ENCODE measurements at places on chromosomes 1 and 21.

GRCh38 chr1:192793983-192794767 is 14.7 kb upstream of the RGS2 start:
- DNase-seq = no peak

GRCh38 chr1:235875036-235875597 is 8.4 kb upstream of the LYST start:
- DNase-seq = no peak

GRCh38 chr1:10851024-10852013 is 54.9 kb upstream of the CASZ1 start:
- no peak for DNase-seq

DNA sequence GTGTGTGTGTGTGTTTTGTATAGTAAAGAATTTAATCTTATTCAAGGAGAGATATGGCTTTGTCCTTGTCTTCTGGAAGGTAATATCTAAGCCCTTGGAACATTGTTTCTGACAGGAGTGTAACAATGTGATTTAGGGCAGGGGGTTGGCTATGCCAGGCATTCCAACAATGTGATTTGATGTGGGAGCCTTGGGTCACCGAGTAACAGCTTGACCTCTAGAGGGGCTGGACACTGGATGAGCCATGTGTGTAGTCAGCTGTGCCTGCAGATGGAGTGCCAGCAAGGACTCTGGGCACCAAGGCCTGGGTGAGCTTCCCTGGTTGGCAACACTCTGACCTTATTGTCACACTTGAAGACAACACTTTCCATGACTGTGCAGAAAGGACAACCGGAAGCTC is 336.1 kb upstream of the ZP4 start:
- no peak for DNase-seq

GRCh38 chr1:28510970-28511440 is 5.2 kb downstream of the RCC1 start:
- no peak for DNase-seq

GRCh38 chr1:234997896-234998741 is 130.5 kb downstream of the TOMM20 start:
- no peak for DNase-seq

GRCh38 chr21:15224346-15225086 is 159.7 kb upstream of the NRIP1 start:
- peak; percentile 89 for DNase-seq

DNA sequence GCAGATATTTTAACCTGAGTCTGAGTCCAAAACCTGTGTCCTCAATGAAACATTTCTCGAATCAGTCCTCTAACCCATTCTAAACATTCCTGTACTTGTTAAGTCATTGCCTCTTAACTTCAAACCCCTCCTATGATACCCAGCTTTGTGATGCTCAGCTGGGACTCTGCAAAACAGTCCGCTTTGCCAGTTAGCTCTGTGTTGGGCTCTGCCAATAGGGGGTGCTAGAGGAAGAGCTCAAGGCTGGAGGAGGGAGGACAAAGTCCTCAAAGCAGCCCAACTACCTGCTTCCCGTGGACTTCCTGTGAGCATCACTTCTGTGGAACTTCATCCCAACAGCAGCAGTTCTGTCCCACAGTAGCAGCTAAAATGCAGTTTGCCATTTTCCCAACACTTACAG is 38.1 kb upstream of the SYT14 start:
- DNase-seq = no peak

- no peak for DNase-seq
These were observed 44.0 kb downstream of the EIF2D start for GRCh38 chr1:206568256-206568655.

DNA sequence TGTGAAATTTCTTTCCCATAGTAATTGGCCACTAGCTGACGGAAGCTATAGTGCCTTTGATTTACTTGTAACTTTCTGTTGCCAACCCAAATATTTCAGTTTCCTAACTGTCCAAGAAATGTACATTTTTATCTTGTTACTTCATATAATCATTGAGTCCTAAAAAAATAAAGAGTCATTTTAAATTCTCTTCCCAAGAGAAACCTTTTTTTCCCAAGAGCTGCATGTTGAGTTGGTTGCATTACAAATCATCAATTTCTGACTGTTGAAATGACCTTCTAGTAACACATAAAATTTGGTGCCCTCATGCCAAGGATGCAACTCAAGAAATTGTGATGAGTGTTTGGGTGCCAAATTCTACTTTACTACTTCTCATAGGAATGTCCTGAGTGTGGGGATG is 61.0 kb downstream of the HMCN1 start:
- peak; percentile 85 for DNase-seq

DNA sequence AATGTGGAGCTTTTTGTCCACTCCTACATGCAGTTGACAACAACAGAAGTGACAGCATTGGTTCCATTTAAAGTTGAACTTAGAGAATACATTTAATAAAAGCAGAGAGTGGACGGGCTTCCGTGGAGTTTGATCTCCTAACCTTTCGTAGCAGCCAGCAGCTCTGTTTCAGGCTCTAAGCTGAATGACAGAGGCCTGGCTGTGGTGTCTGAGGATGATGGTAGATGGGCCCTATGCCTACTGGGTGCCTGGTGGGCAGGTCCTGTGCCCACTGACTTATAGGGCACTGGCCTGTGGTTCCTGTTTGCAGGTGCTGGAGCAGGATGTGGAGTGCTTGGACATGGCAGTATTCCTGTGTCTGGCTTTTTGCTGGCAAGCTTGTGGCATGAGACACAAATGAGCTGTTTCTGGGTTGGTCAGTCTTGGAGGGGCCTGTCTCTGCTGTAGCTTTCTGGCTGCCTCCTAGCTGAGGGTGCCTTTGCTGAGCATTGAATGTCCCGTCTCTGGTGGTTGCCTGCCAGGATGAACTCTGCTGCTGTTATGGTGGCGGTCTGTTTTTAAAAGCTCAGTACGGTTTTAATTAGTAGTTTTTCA is 54.6 kb downstream of the PRDM2 start:
- DNase-seq = no peak

DNA sequence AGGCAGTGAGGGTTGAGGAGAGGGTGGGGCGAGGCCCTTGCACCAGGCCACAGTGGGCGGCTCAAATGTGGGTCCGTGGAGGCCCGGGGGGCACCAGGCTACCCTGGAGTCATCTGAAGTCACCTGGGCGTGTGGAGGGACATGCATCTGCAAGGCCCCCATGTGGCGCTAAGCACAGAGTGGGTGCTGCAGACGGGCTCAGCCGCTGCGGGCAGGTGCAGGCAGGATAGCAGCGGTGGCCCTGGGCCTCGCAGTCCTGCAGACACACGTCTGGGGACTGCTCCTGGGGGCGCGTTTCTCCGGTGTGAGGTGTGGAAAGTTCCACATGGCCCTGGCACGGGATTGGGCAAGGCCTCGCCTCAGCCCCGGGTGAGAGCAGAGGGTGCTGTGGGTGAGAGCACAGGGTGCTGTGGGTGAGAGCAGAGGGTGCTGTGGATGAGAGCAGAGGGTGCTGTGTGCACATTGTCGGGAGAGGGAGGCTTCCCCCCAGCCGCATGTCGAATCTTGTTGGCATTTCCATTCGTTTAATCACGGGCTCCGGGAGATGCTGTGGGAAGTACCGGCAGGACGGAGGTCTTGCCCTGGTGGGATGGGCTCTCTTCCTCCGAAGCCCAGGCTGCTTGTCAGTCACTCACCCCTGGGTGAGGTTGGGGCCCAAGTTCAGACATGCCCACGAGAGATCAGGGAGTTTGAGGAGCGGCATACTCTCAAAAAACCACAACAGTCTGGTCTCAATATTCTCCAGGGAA is 46.5 kb downstream of the TP73 start:
- DNase-seq = no peak
